Activated T-helper 17 cell treated with anti-CD3 and anti-CD28 coated beads, Interleukin-2, amount 50 U/mL, for 72 hours (primary cell): ENCODE measurements at places on chromosomes 7 and 10. TPM values are rescaled to one million over a fixed set of nuclear protein-coding genes. Genes with fewer than 3 reads are reported as not detected.

DNA sequence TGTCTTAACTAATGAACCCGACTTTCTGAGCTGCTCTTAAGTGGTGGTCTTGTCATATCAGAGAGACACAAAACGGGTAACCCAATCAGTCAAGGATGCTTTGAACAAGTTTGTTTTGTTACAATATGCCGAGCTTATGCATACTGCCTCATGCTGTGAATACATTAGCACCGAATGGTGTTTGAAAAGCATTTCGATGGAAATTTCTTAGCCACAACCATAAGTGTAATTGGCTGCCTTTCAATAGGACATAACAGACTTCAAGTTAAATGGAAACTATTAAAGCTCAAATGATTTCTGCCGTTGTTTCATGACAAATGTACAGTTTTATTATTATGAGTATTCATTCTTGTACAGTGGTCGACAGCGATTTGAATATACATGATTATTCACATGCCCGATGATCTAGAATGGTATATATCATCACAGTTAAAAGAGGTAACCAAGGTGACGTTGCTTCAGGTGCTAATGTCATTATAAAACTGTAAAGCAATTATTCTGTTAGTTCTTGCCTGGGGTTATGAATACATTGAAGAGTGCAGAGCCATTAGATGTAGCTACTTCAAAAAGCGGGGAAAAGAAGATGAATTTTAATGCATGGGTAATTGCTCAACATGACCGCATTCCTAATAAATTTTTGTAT is 118.8 kb downstream of the EBF3 start:
- ATAC-seq = no peak

- ATAC-seq = no peak
These were observed 424.1 kb upstream of the NFE2L3 start for GRCh38 chr7:25727876-25728275.

DNA sequence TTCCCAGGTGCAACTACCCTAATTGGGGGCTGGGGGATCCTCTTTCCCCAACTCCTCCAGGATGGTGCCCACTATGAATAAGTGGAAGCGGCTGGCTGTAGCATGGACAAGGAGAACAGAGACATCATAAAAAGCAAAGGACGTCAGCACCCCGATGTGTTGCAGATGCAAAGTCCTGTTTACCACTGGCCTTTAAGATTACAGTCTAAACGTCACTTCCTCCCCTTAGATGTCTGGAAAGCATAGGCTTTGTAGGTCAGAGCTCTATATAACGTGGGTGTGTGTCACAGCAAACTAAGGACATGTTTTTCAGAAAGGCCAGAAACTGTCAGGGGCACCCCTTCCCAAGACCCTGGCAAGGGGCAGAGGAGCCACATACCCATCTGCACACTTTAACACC is 7.9 kb downstream of the COBL start:
- ATAC-seq = no peak

GRCh38 chr10:95840681-95841080 is 67.1 kb upstream of the CC2D2B start:
- ATAC-seq = peak; percentile 33

The ATP5F1C gene
- 181 TPM for total RNA-seq

The ARHGEF5 gene
- 8.2 TPM for total RNA-seq
